ENCODE measurements at places on chromosomes 16 and 17.

DNA sequence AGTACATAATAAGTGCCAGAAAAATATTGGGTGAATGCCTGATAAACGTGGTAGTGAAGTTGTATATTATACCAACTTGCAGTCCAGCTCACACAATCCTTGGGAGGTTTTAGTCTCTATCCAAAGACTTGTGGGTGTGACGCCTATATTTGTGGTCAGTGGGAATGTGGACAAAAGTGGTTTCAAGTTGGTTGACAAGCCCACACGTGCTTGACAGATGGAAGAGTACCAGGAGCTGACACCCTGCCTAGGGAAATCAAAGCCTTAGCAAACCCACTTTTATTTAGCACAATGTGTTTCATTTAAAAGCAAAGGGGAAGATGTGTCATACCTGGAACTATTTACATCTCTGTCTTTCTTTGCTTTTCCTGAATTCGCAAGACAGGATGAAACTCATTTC, 79.0 kb downstream of the CA10 start:
- DNase-seq: no peak

- DNase-seq: no peak
Observed at GRCh38 chr17:3710951-3711383, 12.7 kb upstream of the HASPIN start.

DNA sequence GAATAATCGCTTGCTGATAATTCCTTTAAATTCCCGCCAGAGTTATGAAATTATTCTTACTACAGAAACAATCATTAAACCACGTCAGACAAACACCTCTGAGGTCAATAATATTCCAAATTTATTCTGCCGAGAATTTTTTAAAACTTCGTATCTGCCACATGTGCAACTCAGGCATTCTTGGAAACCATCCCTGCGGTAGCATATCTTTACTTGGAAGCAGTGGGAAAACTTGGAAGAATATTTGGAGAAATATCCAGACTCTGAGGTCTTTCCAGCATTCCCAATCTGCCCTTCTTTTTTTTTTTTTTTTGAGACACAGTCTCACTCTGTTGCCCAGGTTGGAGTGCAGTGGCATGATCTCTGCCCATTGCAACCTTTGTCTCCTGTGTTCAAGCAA, 2.0 kb upstream of the CCL11 start:
- no peak for DNase-seq

DNA sequence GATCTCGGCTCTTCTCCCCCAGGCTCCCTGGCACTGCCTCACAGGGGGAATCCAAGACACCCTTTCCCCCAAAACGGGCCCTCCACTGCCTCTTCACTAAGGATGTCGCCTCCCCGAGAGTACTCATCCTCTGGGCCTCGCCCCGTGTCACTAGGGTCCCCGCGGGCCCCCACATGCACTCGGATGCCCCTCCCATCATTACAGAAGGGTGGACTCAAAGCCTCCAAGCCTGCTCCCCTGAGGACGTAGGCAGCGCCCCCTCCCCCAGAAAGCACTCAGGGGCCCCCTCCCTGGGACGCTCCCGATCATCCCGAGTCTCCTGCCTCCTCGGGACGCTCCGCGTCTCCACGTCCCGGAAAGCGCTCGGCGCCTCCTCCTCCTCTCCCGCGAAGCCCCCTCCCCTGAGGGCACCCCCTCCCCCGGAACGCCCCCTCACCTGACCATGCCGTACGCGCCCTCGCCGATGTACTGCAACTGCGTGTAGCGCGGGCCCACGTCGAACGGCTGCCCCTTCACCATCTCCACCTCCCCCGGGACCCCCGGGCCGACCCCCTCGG, 338 bp downstream of the MAPK3 start:
- no peak for DNase-seq

GRCh38 chr17:31279401-31279800, 17.6 kb downstream of the OMG start:
- no peak for DNase-seq

GRCh38 chr17:80856863-80857755, 134.5 kb upstream of the CHMP6 start:
- DNase-seq: no peak

Data from A549 (cell line).